ENCODE measurements at places on chromosomes 4 and X.

DNA sequence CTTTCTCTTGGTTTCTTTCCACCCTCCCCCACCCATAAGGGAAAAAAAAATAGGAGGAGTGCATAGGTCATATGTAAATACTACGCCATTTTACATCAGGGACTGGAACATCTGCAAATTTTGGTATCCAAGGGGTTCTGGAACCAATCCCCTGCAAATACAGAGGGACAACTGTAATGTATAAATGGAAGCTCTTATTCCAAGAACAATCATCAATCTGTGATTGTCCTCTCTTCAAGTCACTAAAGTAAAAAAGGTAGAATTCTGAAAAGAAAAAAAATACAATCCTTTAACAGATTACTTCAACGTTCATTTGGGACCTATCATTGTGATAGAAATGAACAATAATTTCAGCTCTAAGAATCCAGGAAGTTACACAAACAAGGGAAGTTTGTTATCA, 13.6 kb downstream of the PPA2 start:
- DNase-seq = no peak

DNA sequence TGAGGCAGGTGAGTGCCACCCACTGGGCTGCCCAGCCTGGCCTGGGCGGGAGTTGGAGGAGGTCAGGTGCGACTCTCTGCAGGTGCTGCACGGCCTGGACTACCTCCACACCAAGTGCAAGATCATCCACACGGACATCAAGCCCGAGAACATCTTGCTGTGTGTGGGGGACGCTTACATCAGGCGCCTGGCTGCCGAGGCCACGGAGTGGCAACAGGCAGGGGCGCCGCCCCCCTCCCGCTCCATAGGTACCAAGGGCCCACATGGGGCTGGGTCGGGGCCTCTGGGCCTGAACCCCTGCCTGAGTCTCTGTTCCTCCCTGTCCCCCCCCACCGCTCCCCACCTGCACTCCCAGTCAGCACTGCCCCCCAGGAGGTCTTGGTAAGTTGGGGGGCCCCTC, 2.0 kb downstream of the SRPK3 start:
- DNase-seq = no peak

DNA sequence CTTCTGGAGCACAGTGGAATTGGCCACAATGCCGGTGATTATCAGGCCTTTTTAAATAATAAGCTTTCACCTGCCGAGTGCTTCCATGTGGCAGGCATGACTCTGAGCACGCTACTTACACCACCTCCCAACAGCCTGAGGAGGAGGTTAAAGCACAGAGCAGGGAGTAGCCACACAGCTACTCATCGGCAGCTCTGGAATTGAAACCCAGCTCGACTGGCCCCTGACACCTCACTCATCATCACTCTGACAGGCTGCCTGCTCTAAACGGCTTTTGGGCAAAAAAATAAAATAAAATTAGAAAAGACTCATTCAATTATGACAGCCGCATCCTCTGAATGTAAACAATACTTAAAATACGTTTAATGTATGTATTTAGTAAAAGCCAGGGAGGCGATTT, 326.4 kb upstream of the NOCT start:
- DNase-seq = no peak

DNA sequence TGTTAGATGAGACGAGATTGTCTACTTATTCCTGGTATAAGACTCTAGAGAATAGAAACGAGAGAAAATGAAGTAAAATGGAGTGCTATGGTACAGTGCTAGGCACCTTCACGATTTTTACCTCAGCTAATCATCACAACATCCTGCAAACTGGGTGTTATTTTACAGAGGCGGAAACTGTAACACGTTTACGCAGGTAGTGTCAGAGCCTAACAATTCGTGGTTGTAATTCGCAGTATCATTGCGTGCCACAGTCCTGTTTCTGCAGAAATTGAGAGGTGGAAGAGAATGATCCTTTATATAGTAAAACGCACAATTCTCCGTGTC, 383 bp upstream of the TBC1D19 start:
- no peak for DNase-seq

DNA sequence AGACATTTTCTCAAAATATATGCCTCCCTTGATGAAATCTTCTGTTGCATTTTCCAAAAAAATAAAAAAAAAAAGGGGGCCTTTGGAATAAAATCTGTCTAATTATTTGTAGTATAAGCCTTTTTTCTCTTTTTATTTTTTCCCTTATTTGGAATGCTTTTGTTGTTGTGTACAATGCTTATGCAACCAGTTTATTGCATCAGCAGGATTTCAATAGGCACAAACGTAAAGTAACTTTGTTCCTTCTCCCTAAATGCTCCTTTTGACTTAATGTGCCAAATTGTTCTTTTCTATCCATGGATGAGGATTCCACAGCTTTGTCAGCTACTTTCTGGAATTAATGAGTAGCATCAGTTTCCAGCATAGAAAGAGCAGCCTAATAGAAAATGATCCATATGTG, 59.6 kb upstream of the HPGD start:
- no peak for DNase-seq

- DNase-seq = no peak
Observed at GRCh38 chr4:156781852-156782251, 189.7 kb downstream of the PDGFC start.

- no peak for DNase-seq
Observed at GRCh38 chrX:44173219-44173618, 170.3 kb downstream of the EFHC2 start.

DNA sequence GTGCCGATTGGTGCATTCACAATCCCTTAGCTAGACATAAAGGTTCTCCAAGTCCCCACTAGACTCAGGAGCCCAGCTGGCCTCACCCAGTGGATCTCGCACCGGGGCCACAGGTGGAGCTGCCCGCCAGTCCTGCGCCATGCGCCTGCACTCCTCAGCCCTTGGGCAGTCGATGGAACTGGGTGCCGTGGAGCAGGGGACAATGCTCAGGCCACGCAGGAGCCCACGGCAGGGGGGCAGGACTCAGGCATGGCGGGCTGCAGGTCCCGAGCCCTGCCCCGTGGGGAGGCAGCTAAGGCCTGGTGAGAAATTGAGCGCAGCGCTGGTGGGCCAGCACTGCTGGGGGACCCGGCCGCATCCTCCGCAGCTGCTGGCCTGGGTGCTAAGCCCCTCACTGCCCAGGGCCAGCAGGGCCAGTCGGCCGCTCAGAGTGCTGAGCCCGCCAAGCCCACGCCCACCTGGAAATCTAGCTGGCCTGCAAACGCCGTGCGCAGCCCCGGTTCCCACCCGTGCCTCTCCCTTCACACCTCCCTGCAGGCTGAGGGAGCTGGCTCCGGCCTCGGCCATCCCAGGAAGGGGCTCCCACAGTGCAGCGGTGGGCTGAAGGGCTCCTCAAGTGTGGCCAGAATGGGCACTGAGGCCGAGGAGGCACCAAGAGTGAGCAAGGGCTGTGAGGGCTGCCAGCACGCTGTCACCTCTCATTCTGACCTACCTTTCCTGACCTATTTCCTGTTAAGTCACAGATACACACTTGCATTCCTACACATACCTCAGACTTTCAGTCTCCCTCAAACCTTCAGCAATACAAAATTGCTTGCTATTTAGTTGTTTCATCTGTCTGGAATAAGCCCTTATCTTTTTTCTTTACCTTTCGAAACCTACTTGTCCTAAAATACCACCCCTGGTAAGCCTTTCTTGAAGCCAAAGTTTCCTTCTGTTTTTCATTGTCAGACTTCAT, 20.7 kb downstream of the UBE2K start:
- DNase-seq = peak; percentile 13

- DNase-seq = no peak
Observed at GRCh38 chrX:42755815-42756214, 22.1 kb downstream of the PPP1R2C start.

GRCh38 chr4:118589471-118590055, 95.6 kb upstream of the METTL14 start:
- no peak for DNase-seq

- no peak for DNase-seq
Observed at GRCh38 chrX:19720236-19720635, 167.2 kb downstream of the SH3KBP1 start.

- no peak for DNase-seq
Observed at GRCh38 chrX:106281383-106281782, 113.3 kb downstream of the PWWP3B start.

DNA sequence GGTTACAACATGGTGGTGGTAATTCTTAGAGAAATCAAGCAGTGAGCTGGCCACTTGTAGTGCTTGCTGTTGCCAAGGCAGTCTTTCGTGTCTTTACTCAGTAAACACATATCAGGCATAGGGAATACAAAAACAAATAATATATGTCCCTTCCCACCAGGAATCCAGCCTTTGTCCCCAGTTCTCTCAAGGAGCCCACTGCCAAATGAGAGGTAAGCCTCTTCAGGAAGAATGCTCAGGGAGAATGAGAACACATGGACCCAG, 421 bp upstream of the PLAC1 start:
- no peak for DNase-seq
